KBM-7 (cell line): ENCODE measurements at places on chromosomes 13 and 19.
A peak's percentile ranks its signal among the peaks of the same experiment; 100 is the strongest.

DNA sequence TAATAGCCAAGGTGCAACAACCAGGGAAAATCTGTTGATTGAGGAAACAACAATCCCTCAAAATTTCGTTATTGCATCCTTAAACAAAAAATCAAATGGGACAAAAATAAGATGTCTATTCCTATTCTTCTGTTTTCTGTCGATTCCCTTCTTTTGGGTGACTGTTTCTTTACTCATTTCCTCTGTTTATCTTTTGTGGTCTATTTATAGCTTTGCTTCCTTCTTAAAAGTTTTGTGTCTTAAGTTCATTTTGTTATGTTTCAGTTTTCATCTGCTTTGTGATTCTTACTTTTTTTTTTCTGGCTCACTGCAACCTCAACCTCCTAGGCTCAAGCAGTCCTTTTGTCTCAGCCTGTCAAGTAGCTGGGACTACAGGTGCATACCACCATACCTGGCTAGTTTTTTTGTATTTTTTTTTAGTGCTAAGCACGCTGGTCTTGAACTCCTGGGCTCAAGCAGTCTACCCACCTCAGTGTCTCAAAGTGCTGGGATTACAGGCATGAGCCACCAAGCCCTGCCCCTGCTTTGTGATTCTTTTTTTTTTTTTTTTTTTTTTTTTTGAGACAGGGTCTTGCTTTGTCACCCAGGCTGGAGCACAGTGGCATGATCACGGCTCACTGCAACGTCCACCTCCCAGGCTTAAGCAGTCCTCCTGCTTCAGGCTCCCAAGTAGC lies 10.4 kb downstream of the ZNF146 start:
- DNase-seq: no peak

- DNase-seq: no peak
Observed at GRCh38 chr13:47332149-47332548, 435.3 kb upstream of the HTR2A start.

GRCh38 chr13:20177049-20177831 lies 15.5 kb downstream of the GJB2 start:
- DNase-seq: no peak

DNA sequence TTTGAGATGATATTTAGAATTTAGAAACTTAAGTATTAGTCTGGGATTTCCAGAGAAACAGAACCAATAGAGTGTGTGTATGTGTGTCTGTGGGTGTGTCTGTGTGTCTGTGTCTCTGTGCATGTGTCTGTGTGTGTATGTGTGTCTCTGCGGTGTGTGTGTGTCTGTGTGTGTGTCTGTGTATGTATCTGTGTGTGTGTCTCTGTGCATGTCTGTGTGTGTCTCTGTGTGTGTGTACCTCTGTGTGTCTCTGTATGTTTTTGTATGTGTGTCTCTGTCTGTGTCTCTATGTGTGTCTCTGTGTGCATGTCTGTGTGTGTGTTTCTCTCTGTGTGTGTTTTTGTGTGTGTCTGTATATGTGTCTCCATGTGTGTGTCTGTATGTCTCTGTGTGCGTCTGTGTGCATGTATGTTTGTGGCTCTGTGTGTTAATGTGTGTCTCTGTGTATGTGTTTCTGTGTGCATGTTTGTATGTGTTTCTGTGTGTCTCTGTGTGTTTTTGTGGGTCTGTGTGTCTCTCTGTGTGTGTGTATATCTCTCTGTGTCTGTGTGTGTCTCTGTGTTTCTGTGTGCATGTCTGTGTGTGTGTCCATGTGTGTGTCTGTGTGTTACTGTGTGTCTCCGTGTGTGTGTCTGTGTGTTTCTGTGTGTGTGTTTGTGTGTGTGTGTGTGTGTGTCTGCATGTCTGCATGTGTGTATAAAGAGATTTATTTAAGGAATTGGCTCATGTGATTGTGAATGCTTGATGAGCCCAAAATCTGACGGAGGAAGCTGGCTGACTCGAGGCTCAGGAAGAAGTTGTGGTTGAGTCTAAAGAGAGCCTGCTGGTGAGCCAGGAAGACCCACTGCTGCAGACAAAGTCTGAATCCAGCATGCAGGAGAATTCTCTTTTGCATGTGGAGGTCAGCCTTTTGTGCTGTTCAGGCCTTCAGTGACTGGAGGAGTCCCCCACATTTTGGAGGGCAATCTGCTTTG lies 22.2 kb downstream of the GPR42 start:
- no peak for DNase-seq

DNA sequence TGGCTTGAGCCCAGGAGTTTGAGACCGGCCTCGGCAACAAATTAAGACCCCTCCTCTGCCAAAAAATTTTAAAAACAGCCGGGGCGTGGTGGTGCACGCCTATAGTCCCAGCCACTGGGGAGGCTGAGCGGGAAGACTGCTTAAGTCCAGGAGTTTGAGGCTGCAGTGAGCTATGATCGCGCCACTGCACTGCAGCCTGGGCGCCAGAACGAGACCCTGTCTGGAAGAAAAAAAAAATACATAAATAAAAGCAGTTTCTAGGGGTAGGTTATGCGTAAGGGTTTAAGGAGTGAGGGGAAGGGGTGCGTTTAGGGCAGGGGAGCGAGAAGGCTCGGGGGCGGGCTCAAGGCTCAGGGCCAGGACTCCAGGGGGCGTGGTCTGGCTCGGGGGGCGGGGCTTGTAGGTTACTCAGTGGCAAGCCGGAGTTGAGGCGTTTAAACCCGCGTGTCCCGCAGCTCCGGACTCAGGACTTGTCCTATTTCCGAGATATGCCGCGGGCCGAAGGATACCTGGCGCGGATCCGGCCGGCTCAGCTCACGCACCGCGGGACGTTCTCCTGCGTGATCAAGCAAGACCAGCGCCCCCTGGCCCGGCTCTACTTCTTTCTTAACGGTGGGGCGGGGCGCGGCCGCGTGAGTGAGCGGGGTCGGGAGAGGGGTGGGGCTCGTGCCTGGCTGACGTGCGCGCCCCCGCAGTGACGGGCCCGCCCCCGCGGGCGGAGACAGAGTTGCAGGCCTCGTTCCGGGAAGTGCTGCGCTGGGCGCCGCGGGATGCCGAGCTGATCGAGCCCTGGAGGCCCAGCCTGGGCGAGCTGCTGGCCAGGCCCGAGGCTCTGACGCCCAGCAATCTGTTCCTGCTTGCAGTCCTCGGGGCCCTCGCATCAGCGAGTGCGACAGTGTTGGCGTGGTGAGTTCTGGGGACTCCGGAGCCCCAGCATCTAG lies 10.7 kb downstream of the SPACA6 start:
- DNase-seq: peak; percentile 96

GRCh38 chr13:42617221-42617620 lies 43.3 kb downstream of the TNFSF11 start:
- no peak for DNase-seq

- no peak for DNase-seq
Observed at GRCh38 chr13:89550938-89551337, 1796.5 kb upstream of the MIR17HG start.

DNA sequence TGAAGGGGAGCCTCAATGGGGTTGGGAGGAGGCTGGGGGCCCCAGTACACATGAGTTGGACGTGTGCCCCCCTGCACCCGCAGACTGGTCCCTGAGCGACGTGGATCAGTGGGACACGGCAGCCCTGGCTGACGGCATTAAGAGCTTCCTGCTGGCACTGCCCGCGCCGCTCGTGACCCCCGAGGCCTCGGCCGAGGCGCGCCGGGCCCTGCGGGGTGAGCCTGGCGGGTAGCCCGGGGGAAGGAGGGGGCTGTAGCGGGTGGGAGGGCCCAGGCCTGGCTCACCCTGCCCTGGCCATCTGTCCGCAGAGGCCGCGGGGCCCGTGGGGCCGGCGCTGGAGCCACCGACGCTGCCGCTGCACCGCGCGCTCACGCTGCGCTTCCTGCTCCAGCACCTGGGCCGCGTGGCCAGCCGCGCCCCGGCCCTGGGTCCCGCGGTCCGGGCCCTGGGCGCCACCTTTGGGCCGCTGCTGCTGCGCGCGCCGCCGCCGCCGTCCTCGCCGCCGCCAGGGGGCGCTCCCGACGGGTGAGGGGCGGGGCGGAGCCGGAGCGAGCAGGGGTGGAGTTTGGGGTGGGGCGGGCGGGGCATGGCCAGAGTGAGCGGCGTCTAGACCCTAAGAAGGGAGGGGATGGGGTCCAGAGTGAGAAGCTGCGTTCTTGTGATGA lies 8.1 kb downstream of the PIK3R2 start:
- DNase-seq: peak; percentile 54

GRCh38 chr19:8456064-8456463 lies 11.3 kb downstream of the HNRNPM start:
- DNase-seq: no peak

DNA sequence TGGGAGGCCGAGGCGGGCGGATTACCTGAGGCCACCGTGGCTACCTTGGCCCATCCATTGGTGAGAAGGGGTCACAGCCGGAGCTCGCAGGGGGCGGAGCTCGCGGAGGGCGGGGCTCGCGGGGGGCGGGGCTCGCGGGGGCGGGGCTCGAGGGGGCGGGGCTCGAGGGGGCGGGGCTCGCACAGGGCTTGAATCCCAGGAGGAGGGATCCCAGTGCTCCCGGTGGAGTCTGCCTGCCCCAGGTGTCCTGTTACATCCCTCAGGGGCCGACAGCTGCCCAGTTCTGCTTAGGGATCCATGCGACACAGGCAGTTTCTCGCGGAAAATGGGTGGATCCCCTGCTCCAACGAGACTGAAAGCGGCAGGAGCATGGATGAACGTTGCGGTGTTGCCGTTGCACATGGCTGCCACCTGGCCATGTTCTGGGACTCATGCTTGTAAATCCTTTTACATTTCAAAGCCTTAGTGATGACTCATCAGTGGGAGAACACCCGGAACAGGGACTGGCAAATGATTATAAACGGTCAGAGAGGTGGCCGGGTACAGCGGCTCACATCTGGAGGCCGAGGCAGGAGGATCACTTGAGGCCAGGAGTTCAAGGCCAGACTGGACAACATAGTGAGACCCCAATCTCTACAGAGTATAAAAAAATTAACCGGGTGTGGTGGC lies 25.1 kb downstream of the TMPRSS9 start:
- peak; percentile 54 for DNase-seq

- DNase-seq: no peak
Observed at GRCh38 chr19:35519291-35519690, 5.8 kb upstream of the DMKN start.

GRCh38 chr19:51458051-51458645 lies at the start of gene SIGLEC8:
Gene SIGLEC8, minus strand, starts transcription at chr19:51458454. Its CDS starts 67 bp downstream, at chr19:51458387.
- DNase-seq: no peak

- DNase-seq: no peak
Observed at GRCh38 chr13:104632736-104633135, 1566.5 kb upstream of the SLC10A2 start.

GRCh38 chr13:79650688-79651087 lies 169.7 kb downstream of the NDFIP2 start:
- DNase-seq: no peak
